ENCODE measurements at places on chromosomes 5 and 9.

DNA sequence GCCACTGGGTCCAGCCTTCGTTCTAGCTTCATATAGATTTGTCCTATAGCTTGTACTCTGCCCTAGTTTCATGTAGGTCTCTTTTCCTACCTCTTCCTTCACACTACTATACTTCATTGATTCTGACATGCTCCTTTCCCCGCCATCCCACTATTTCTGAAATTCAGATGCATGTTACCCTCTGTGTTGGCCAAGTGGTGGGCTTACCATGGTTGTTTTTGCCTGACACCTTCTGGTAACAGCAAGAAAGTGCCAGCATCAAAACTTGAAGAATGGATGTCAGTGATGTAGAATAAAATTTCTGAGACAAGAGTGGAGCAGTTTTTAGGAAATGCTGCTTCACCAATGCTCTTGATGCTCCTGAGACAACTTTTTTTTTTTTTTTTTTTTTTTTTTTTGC lies 19.5 kb upstream of the SERINC5 start:
- DNase-seq = no peak

DNA sequence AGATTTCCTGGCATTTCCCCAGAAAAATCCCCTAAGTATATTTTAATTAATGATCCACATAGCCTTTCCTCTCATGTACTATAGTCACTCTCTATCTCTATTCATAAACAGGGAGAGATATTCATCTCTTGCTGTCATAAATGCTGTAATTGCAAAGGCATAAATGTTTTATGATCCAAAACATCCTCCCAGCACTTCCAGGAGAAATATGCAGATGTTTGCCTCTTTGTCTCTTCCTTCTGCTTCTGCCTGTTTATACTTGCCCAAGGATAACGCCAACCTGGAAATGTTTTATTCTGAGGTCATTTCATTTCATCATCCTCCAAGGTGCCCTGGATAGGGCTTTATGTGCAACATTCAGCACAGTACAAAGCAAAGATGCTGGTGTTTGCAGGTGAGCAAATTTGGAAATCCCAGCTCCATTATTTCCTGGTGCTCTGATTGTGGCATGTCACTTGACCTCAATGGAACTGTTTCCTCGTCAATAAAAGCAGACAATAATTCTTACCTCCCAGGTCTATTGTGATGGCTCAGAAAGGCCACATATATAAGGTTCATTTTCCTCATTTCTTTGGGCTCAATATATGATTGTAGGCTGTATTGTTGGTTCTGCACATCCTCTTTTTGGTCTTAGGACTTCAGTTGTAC lies 6.9 kb downstream of the TNFSF15 start:
- no peak for DNase-seq

DNA sequence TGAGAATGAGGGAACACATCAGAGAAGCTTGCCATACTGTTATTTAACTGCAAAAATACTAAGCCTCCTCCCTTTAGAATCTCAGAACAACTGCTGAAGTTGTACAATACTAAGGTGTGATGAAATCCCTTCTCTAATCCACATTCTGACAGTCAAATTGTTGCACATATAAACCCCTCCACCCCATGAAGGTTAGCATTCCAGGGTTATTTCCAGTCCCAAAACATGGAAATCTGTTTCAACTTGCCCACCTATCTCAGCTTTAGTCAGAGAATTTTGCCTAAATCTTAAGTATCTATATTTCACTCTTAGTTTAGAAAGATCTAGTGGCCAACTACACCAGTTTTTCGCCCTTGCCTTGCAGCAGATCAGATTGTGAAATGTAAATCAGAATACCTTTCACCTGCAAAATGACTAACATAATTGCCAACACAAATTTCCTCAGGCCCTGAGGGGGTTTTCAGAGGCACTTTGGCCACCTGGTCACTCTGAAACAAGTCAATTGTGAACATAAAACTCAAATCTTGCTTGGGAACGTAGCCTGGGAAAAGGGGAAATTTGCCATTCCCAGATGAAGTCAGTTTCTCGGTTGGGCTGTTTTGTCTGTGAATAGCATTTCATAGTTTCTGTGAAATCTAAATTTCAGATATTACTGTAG lies 93.9 kb downstream of the EFNA5 start:
- DNase-seq = no peak

GRCh38 chr5:2894316-2894715 lies 142.8 kb upstream of the IRX2 start:
- no peak for DNase-seq

- no peak for DNase-seq
Measured at GRCh38 chr9:124280176-124280691, 22.5 kb downstream of the NEK6 start.

- no peak for DNase-seq
Measured at GRCh38 chr5:176955895-176956294, 50.7 kb downstream of the UIMC1 start.

- DNase-seq = no peak
Measured at GRCh38 chr5:72252574-72253155, 67.4 kb downstream of the MRPS27 start.

GRCh38 chr9:35237311-35237710 lies 75.5 kb downstream of the UNC13B start:
- no peak for DNase-seq

DNA sequence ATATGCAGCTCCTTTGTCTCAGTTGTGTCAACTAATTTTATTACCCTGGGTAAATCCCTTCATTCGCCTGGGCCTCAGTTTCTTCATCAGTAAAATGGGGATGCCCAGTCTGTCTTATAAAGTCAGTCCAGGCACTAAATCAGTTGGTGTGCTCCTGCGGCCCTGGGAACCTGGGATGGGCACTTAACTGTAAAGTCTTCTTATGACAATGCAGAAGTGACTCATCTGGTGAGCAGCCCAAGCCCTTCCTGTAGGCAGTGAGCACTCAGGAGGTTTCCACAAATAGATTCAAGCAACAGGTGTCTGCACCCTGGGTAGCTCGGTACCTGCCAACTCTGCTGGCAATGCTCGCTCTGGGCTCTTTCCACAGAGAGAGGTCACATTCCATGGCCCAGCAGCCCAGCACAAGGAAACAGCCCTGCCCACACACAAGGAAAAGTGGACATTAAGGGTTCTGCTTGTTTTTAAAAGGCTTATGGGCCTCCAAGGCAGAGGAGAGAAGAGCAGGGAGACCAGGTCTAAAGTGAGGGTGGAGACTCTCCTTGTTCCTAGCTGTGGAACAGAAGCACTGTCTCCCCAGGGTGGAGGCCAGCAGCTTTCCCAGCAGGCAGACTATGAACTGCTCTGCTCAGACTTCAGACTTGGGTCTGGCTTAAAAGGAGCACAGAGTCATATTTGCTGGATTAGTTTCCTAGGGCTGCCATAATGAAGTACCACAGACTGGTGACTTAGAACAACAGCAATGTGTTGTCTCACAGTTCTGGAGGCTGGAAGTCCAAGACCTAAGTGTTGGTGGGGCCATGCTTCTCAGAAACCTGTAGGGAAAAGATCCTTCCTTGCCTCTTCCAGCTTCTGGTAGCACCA lies 89.7 kb upstream of the ADRA1B start:
- DNase-seq = no peak

DNA sequence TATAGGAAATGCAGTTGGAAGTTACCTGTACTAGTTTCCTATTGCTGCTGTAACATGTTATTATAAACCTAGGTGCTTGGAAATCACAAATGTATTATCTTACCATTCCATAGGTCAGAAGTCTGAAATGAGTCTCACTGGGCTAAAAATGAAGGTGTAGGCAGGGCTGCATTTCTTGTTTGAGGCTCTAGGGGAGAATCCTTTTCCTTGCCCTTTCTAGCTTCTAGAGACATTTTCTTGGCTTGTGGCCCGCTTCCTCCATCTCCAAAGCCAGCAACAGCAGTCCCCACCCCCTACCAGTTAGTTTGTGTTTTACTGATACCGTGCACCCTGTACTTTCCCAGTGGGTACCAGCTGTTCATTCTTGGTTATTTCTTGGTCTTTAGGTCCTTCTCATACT lies 153.3 kb downstream of the SLF1 start:
- DNase-seq = no peak

DNA sequence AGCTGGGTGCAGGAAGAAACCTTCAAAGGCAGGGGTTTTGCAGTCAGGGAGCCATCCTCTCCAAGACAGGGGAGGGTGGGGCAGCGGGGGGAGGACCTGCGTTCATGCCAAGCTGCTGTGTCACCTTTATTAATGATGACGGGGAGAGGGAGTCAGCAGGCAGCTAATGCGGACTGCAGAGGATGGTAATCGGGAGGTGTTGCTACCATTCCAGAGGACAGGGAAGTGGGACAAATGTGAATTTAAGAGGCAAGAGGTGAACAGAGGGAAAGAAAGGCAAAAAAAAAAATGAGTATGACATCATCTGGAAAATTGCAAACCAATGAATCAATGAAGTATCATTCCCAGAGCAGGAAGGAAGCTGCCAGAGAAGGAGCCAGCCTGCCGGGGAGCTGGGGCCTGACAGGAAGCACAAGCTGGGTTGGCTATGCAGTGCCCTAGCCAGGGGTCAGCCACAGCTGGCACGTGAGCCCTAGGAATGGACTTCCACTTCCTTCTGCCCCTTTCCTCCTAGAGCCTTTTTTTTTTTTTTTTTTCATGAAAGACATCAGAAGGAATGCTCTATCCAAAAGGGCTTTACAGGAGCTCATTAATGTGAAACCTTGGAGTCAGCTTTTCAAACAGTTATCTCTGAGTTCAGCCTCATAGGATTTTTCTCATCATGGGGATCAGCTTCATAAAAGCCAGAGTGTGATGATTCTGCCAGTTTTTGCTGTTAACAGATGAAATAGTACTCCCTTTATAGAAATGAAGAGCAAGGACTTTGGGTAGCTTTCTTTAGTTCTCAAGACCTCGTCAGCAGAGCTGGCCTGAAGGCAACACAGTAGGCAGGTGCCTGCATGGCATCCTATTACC lies 9.2 kb downstream of the INSYN2B start:
- DNase-seq = no peak

GRCh38 chr9:14271093-14271673 lies 42.8 kb downstream of the NFIB start:
- no peak for DNase-seq

- DNase-seq = no peak
Measured at GRCh38 chr9:98596486-98596885, 112.2 kb downstream of the GABBR2 start.

GRCh38 chr5:56986626-56986947 lies 34.7 kb upstream of the MIER3 start:
- no peak for DNase-seq

DNA sequence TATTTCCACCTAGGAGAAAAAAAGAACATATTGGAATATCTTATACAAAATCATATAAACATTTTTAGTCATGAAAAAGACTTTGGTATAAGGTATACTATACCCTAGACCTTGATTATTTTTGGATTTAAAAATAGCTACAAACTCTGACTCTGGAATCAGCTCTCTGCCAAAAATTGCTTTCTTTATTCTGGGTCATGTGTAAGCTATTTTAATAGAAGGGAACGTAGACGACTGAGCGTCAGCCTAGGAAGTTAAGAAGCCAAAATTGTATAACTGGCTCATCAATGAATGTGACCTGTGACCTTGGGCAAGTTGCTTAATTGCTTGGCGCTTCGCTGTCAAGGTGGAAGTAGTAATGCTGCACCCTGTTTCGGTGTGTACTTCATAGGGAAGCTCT lies 157.1 kb downstream of the PARP8 start:
- no peak for DNase-seq

- no peak for DNase-seq
Measured at GRCh38 chr9:134890155-134890495, 9.5 kb downstream of the FCN2 start.

DNA sequence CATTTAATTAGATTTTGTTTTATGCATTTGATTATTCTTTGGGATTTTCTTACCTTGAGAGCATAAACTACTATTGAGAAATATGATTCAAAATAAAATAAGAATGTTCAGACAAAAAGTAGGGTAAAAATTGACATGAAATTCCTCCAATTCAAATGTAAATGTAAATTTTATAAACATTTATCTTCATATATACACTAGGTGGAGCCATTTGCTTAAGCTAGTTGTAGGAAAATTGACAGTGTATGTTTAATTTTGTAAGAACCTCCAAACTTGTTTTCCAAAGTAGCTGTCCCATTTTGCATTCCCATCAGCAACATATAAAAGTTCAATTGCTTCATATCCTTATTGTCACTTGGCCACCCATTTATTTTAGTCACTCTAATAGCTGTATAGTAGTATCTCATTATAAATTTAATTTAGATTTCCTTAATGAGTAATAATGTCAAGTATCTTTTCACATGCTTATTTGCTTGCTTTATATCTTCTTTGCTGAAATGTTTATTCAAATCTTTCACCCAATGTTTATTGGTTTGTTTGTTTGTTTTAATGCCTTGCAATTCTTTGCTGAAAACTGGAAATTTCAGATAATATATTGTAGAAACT lies 37.6 kb upstream of the SLCO6A1 start:
- no peak for DNase-seq

DNA sequence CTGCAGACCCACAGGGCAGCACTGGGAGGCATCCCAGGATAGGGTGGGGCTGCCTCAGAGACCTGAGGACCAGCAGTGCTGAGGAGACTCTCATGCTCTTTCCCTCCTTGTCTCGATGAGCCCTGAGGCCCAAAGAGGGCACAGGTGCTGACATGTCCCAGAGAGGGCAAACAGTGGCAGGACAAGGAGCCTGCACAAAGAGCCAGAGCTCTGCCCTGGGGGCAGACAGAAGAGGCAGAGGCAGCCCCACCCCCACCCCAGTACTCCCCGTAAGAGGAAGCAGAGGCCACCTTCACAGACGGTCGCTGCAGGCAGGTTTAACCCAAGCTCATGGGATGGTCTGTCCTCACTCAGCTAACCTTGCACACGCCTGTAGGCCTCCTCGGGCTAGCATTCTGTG lies 29.4 kb upstream of the TTLL11 start:
- no peak for DNase-seq

- no peak for DNase-seq
Measured at GRCh38 chr9:69028754-69029153, 6.8 kb upstream of the FXN start.

DNA sequence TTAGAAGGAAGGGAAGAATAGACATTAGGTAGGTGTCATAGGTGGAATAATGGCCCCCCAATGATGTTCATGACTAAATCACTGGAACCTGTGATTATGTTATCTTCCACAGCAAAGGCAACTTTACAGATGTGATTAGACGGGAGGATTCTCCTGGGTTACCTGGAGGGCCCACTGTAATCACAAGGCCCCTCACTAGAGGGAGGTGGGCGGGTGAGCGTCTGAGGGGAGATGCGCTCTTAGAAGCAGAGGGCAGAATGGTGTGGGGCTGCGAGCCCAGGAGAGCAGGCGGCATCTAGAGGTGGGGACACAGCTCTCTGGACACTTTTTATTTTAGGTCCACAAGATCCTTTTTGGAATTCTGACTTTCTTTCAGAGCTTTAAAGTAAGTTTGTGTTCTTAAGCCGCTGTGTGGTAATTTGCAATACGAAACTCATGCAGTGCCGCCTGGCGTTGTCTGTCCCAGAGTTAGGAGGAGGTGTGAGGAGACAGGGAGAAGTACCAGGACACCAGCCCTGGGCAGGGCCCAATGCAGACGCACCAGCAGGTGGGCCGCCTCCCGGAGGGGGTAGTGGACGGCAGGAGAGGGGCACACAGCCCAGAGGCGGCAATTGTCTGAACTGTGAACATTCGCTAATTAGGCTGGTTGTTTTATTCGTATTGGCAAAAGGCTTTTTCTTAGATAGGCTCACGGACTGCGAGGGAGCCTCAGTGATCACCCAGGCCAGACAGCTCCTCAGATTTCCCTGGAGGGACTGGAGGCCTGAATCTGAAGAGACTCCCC lies 51.1 kb upstream of the FANCC start:
- DNase-seq = no peak

Measured in activated CD8-positive, alpha-beta memory T cell treated with anti-CD3 and anti-CD28 coated beads, Interleukin-2, amount 50 U/mL, for 4 hours (primary cell).